NK-92 treated with Interleukin-12 subunit alpha and Interleukin-12 subunit beta, amount 100 ng/mL, for 24 hours (cell line): ENCODE measurements at places on chromosomes 1 and 21.

DNA sequence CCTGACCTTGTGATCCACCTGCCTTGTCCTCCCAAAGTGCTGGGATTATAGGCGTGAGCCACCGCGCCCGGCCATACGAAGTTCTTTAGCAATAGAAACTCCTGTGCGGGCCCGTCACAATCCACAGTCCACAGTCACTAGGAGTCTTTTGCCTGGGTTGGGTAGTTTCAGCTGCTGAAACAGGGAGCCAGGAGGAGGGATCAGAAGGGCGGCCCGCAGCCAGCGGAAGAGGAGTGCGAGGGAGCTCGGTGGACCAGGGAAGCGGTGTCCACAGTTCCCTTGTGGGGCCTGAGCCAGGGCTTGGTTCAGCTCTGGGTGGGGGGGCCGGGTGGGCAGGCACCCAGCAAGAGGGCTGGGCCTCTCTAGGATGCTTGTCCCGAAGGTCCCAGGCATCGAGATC lies 17.9 kb upstream of the HSPG2 start:
- DNase-seq: no peak

DNA sequence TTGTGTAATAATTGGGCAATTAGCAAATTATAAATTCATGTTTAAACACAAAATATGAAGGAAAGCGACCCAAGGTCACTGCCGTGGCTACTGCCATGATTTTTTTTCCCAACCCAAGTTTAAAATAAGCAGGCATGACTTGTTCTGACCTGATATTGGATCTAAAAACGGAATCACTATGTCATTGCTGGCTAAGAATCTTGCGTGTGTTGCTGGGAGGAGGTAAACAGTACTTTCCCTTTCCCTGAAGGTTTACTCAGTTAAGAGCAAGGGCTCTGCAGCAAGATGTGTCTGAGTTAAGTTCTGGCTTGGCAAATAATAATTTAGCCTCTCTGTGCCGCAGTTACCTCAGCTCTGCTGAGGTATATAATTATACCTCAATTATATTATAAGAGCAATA lies 125.7 kb upstream of the L1TD1 start:
- DNase-seq: no peak

GRCh38 chr1:59733443-59734141 lies 81.2 kb upstream of the HOOK1 start:
- no peak for DNase-seq

DNA sequence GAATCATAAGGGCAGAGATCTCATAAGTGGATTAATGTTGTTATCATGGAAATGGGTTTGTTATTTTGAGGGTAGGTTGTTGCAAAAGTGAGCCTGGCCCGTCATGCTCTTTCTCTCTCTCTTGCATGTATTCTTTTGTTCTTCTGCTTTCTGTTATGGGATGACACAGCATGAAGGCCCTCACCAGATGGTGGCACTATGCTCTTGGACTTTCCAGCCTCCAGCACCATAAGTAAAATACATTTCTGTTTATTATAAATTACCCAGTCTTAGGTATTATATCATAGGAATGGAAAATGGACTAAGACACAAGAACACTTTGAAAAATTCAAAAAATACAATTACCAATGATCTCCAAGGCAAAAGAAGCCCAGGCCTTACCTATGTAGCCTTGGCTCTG lies 676.1 kb downstream of the PTPRU start:
- DNase-seq: no peak

DNA sequence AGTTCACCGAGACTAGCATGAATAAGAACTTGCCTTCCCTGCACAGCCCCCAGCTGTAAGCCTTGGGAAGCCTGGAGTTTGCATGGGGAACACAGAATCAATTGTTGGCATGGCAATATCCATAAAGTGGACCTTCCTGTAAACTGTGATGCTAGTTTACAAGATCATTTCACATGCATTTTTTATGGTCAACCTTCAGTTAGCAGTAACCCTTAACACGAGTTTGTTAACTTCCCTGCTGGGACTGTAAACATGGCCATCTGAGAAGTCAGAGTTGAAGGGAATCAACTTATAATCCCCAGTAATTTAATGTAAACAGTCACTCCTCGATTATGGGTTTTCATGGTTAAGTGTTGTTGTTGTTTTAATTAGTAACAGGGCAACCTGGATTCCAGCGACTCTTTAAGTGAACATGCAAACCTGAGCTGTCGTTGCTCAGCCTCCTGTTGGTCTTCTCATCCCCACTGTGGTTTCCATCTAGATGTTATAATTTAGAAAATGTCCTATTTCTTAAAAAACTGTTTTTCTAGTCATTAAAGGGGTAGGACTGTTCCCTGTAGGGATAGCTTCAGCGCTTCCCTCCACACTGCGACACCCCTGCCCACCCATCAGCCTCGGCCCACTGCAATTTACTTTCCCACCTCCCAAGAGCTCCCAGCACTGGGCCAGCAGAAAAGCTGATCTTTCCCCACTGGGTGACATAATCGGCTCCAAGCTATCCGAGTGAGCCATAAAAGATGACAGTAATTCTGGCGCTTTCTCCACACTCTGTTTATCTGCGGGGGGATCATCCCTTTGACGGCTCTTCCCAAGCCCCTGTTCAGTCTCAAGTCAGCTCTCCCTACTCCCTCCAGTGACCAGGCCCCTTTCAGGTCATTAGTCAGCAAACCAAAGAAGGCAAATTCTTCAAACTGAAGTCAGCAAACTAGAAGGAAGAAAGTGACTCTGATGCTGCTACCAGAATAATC lies 107.6 kb upstream of the IPO9 start:
- DNase-seq: no peak
